NCI-H187 treated with DMSO at 0.1 percent for 48 hours (cell line): ENCODE measurements at places on chromosomes 16 and 17.

DNA sequence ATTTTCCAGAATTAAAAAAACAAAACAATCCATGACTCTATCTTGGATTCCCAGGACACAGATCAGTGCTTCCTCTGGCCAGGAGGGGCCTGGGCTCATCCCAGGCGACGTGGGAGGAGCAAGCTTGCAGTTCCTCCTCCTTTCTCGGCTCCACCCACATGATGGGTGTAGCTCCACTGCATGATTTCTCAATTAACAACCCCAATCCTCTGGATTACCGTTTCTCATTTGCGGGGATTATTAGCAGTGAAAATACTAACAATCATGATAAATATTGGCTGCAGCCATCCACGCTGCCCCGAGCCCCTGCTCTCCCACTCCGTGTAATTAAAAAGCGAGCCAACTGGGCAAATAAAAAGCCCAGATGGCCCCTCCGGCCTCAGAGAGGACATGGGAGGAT, 46.4 kb upstream of the SDK2 start:
- DNase-seq: no peak

DNA sequence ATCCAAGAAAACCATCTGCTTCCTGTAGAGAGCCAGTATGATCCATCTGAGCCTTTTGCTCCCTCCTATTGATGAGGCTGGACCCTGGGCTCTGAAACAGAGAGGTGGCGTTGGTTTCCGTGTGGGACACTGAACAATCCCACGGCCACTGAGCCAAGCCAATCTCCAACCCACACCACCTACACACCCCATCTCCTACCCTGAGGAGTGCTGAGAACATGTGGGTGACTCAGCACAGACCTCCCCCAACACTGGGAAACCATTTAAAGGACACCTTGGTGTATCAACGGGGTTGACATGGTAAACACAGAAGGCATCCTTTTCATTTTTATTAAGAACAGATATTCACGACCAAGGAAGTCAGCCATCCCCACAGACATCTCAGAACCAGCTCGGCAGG, 332.1 kb downstream of the SLC39A11 start:
- DNase-seq: no peak

- no peak for DNase-seq
Observed at GRCh38 chr16:57669476-57670162, 1.5 kb downstream of the ADGRG3 start.

DNA sequence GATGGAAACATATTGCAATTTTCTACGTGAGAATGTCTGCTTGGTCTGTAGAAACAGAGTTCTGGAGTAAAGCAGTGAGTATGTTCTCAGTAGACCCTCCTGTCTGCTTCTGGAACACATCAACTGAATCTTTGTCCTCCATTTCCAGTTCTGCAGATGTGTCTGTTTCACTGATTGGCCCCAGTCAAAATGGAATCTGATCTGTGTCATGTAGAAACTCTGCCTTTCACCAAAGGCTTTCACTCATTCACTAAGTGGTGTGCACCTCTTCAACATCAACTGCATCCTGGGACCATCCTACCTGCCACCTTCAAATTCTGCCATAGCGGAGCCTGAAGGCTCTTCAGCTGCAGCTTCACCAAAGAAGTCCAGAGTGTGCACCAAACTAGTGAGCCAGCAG, 2.8 kb upstream of the ZNF267 start:
- no peak for DNase-seq

DNA sequence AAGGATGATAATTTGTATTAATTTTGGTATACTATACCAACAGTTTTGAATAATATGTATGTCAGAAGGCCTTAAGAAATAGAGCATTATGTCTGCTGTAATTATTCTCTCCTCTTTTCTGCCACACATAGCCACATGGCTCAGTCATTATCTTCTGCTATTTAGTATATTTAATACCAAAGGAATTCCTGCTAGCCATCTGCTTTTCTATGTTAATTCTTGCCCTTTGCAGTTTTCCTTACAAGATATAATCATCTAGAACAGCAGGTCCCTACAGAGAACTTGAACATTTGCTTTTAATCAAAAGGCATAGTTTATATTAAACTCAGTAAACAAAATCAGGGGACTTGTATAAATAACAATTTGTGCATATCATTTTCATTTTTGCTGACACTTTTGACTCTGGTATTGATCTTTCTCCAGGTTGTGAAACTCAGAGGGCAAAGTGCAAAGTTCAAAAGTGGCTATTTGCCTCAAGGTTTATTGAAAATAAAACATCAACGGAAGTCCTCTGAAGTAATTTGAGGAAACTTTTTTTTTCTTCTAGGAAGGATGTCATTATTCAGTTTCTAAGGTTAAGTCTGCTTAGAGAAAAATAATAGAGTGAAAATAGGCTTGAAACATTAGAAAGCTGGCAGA, 702.0 kb downstream of the KCNJ2 start:
- DNase-seq: no peak

- DNase-seq: no peak
Observed at GRCh38 chr16:82504836-82505235, 121.9 kb upstream of the CDH13 start.

- no peak for DNase-seq
Observed at GRCh38 chr16:1651094-1651973, 26.7 kb upstream of the JPT2 start.

- no peak for DNase-seq
Observed at GRCh38 chr17:50976951-50977472, 110.9 kb upstream of the TOB1 start.

DNA sequence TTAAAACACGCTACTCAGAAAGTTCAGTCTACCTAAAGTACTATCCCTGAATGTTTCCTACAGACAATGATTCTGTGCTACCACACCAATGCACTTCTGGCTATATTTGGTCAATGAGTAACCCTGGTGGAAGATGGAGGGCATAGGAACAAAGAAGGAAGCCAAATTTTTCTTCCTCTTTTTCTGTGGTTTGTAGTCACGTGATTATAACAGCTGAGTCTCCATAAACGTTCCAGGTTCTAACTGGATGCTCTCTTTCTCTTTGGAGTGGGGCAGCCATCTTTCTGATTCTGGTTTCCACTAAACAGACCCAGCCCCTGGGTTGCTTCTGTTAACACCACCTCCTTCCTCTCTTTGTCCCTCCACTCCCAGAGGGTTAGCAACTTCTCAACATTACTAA, 274.9 kb downstream of the CDH11 start:
- DNase-seq: no peak

DNA sequence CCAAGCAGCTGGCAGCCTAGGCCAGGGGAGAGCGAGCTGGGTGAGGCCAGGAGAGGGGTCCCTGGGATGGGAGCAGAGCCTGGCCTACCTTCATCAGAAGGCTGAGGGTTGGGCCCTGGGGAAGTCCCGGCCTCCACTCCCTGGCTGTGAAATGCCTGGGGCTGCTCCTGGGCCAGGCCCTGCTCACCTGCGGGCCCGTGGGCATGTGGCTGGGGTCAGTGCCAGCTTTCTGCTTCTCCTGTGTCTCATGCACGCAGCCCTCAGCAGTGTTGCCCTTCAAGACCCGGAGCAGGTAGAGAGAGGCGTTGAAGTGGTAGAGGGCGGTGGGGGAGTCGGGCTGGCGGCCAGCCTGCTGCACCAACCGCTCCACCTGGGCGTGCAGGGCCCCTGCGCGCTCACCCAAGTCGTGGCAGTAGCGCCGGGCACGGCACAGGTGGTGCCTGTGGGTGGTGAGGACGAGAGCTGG, 12.4 kb downstream of the MYBBP1A start:
- DNase-seq: no peak

GRCh38 chr17:40326014-40326831, 17.2 kb downstream of the RARA start:
- no peak for DNase-seq

DNA sequence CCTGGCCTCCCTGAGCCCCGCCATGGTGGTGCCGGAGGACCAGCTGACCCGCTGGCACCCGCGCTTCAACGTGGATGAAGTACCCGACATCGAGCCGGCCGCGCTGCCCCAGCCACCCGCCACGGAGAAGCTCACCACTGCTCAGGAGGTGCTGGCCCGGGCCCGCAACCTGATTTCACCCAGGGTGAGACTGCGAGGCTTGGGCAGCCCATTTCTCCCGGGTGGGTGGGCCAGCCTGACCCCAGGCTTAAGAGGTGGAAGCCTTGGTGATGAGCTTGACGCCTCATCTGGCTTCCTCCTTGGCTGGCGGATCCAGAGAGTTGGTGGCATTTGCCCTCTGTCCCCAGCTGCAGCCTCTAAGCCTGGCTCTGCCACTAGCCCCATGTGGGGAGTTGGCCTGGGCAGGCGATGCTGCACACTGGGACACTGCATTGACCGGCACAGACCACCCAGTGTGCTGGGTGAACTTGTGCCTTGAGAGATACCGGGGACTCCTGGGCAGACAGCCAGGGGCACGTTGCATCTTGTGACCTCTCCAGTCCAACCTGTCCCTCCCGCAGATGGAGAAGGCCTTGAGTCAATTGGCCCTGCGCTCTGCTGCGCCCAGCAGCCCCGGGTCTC, 3.0 kb downstream of the CDT1 start:
- no peak for DNase-seq

GRCh38 chr16:62363501-62363900, 327.3 kb upstream of the CDH8 start:
- no peak for DNase-seq

- DNase-seq: no peak
Observed at GRCh38 chr16:69613378-69614154, 47.8 kb downstream of the NFAT5 start.

GRCh38 chr17:33389504-33390135, 96.5 kb upstream of the ASIC2 start:
- DNase-seq: no peak

DNA sequence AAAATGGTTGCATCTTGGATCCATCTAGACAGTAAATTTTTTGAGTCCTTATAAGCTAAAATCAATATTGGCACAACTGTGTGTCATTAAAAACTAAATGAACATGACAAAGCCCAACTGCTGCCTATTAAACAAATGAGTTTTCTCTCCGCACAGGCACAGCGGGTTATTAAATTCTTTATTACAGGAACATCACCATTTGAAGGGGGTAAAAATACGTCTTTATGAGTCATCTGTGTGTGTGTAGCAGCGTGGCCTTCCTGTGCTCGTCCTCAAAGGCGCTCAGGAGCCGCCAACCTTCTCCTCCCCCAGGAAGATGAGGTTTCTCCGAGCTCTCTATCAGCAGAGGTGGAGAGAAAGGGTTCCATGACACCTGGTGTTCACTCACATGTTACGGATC, 62.6 kb upstream of the SDK2 start:
- DNase-seq: no peak

GRCh38 chr16:69064764-69065313, 40.6 kb upstream of the HAS3 start:
- no peak for DNase-seq

GRCh38 chr17:65638221-65638975, 77.0 kb upstream of the AXIN2 start:
- peak; percentile 36 for DNase-seq

GRCh38 chr17:10003705-10004104, 98.6 kb upstream of the RCVRN start:
- no peak for DNase-seq

DNA sequence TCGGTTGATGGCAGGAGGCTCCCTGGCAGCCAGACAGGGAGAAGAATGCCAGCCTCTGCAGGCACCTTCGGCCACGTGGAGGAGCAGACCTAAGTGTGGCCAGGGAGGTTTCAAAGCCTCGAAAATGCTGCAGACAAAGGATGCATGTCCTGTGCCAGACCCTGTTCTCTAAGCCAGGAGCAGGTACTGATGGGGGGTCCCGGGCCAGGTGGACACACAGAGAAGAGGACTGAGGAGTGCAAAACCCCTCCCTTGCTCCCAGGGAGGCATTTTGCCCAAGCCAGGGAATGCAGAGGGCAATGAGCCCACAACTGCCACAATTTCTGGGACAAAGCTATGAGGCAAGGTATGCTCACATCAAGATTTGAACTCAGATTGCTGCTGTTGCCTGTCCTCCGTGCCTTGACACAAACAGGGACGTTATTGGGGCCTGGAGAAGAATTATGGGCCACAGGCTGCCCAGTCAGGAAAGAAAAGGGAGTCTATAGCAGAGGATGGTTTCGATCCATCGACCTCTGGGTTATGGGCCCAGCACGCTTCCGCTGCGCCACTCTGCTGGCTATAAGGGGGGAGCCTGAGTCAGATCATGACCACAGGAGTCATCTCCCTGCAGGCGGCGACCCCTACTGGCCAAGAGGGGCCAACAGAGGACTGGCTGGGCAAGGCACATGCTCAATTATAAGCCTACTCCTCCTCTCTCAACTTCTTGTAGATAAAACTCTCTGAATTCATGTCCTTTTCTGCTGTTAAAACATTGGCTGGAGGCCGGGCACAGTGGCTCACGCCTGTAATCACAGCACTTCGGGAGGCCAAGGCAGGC, 25.1 kb upstream of the FOXK2 start:
- DNase-seq: peak; percentile 32

- no peak for DNase-seq
Observed at GRCh38 chr17:72444517-72445054, 323.8 kb downstream of the SOX9 start.

DNA sequence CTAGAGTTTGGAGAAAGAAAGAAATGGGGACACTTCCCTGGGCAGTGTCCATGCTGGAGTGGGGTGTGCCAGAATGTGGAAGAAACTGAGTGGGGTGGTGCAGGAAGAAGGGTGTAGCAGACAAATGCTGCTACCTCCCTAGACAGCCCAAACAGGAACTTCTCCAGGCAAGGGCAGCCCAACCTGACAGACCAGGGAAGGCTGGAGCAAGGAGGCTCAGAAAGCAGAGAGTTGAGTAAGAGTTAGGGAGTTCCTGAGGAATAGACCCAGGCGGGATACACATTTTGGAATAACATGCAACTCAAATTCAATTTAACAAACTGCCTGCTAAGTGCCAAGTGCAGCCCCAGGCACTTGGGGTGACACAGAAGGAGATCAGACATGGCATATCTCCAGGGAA, 1.0 kb upstream of the MYO18A start:
- DNase-seq: no peak

DNA sequence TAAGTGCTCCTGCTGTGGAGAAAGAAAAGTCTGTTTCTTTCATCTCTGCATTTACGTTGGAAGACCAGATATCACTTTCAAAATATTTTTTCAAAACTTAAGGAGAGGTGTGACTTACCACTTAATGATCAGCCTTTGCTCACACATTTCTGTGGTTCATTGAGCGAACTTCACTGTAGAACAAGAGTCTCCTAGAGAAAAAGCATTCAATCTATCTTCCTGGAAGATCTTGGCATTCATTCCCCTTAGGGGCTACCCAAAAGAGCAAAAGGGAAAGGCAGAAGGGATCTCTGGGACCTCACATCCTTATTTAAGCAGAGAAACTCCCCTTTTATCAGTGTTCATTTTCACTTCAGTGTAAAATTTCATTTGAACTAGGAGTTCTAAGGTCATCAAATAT, 61.2 kb downstream of the HS3ST3A1 start:
- DNase-seq: no peak

- DNase-seq: no peak
Observed at GRCh38 chr16:82603784-82604411, 22.9 kb upstream of the CDH13 start.

DNA sequence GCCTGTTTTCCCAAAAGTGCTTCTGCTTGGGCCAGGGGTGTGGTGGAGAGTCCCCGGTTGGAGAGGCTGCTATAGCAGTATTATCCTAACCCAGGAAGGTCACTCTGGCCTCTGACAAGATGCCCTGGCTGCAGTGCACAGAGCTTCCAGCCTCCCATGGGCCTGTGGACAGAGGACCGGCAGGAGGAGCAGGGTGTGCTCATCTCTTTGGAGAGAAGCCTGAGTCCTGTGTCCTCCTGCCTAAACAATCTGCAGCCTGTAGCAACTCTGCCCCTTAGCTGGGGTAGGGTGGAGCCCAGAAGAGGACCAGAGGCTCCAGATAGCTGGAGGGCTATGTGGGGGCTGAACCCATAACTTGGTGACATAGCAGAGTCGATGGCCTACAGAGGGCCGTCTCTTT, 78.0 kb downstream of the MPRIP start:
- no peak for DNase-seq
